Stimulated activated CD4-positive, alpha-beta T cell treated with anti-CD3 and anti-CD28 coated beads, TNF-alpha, amount 100 ng/mL, for 24 hours (primary cell): ENCODE measurements at places on chromosomes 7 and 10.

GRCh38 chr10:130816116-130816901 lies 495.2 kb downstream of the TCERG1L start:
- DNase-seq = no peak

GRCh38 chr7:104176332-104176731 lies 31.5 kb downstream of the ORC5 start:
- DNase-seq = no peak

DNA sequence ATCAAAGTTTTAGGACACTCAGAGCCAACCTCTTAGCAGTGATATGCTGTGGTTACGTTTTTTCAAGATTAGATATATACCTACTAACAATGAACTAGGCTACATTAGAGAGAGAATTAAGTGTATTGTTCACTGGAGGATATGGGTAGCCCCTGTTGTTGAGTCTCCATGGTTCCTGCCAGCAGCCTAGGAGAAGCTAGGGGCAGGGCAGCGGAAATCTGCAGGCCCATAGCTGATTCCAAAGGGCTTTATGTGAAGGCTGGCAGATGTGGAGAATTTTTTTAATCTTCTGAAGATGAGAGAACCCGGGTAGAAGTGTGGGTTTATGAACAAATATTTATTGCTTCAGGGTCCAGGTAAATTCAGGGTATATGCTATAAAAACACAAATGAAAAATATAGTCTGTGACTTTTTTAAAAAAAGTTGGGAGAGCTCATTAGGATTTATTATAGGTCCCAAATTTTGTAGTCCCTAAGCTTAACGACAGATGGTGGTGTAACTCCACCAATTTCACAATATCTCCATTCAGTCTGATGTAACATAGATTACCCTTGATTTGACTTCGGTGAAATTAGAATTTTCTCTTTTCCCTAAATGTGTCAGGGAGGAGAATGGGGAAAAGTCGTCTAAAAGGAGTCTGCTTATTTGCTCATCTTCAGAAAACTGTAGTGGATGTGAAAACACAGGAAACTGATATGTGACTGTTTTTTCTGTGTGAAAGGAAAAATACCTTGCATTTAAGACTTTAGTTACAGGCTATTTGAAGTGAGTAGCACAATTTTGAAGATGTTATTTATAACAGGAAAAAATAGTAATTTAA lies 163.0 kb upstream of the PPP1R3A start:
- no peak for DNase-seq

DNA sequence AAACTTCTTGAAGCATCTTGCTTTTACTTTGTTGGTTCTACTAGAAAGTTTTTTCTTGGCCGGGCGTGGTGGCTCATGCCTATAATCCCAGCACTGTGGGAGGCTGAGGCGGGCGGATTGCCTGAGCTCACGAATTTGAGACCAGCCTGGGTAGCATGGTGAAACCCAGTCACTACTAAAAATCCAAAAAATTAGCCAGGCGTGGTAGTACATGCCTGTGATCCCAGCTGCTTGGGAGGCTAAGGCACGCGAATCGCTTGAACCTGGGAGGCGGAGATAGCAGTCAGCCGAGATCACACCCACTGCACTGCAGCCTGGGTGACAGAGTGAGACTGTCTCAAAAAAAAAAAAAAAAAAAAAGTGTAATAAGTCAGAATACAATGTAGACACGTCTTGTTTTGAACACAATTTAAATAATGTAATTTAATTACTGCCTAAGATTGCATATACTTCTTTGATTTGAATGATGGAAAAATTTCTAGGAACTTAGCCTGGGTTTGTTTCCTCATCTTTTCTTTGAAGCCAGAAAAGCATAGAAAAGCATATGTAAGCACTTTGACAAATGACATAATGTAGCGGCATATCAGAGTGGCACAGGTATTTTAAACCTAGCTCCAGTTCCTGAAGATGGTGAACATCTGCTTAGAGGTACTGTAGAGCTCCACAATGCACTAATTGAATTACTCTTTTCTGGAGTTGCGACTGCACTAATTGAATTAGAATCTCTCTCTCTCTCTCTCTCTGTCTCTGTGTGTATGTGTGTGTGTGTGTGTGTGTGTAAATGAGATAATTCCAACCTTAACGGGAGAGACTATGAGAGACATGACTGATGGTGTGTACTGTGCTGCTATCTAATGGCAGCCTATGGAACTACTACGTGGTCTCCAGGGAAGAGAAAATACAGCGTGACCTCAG lies 87.8 kb downstream of the BTRC start:
- peak; percentile 2 for DNase-seq

- DNase-seq = no peak
Observed at GRCh38 chr10:9743639-9744038, 1274.0 kb upstream of the CELF2 start.

GRCh38 chr7:82741493-82741892 lies 297.9 kb upstream of the CACNA2D1 start:
- DNase-seq = no peak

DNA sequence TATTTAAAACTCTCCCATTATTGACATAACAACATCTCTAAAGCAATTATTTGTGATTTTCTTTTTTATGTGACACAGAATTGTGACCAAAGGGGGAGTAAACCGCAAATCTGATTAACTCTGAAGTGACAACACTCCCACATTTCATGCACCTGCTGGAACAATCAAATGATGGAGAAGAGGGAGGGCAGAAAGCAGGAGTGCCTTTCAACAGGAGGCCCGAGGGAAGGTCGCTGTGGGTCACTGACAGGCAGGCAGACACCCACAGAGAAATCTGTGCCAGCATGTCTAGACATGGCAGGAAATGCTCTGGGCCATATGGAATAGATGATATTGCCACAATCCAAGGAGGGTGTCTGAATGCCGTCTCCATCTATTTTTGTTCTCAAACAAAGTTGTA lies 247.3 kb downstream of the DOCK4 start:
- no peak for DNase-seq

DNA sequence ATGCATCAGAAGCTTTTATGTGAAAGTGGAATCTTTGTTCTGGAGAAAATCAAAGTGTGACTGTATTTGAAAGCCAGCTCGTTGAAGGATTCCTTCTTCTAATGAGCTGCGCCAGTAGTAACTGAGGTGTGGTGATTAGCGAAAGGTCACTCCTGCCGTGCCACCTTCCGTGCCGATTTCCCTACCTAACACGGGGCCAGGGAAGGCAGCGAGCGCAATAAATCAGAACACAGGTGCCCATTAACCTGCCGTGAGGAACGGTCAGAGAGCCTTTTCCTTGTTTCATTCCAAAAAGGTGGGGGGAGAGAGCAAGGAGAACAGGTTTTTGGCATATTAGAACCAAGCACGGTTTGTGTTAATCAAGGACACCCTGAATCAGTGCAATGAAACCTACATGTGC lies 258.0 kb downstream of the CELF2 start:
- DNase-seq = no peak
